Thyroid gland (tissue), 4 donors: ENCODE measurements at places on chromosomes 12 and 14.

DNA sequence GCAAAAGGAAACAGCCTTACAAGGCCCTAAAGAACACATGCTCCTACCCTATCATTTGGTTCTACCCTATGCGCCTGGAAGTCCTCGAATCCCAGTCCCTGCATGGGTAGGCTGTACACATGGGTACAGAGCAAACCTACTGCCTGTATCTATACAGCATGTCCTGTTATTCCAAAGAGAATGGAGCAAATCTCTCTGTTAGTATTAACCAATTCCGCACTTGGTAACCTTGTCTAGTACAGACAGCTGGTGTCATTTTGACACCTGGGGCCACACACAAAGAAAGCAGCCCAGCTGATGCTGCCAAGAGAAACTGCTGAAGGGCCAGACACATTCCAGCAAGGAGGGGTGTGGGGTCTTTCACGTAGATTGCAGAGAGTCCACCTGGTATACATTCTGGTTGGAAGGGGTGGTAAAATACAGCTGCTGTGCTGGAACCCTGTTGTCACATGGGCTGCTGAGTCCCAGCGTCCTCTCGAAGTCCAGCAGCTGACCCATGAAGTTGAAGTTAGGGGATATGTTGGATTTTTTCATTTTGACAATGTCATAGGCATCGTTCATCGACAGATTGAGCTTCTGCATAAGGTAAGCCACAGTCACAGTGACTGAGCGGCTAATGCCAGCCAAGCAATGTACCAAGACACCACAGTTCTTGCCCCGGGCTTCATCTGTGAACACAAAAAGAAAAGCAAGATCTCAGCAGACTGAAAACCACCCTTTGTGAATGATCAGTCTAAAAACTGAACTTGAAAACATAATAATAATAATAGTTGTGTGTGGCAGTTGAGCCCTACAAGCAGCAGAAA is 3.2 kb downstream of the DUSP6 start:
- H3K4me1 ChIP-seq, result peaks cover 36% of the 10 kb centered on the region
- peaks cover 10% of the 10 kb centered on the region for H3K36me3 ChIP-seq
- no peak overlapping the region for H3K4me3 ChIP-seq
- DNase-seq, result no peak

DNA sequence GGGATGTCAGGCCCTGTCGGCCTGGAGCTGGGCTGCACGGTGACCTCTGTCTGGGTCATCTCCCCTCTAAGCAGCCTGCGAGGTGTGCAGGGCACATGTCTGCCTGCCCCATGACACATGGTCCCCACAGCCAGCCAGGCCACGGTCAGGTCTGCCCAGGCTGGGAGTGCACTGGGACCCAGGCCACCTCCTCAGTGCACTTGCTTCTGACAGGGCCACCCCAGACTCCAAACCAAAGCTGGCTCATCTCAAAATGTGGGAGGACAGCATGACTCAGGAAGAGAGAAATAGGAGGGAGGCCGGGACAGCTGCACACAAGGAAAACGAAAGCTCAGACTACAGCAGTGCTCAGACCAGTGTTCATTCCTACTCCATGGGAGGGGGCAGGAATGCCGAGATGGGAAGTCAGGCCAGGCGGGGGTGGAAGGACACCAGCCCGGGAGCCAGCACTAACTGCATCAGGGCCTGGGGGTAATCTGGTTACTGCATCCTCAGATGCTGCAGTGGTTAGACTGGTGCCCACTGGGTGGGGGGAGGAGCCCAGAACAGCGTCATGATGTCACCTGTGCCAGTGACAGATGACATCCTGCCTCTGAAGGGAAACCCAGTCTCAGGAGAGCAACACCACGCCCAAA is 4.0 kb downstream of the P2RX2 start:
- no peak for DNase-seq
- peaks cover 4% of the 10 kb centered on the region for H3K36me3 ChIP-seq
- H3K27ac ChIP-seq, result no peak overlapping the region
- no peak overlapping the region for H3K4me3 ChIP-seq
- peaks cover 5% of the 10 kb centered on the region for H3K4me1 ChIP-seq

GRCh38 chr14:22769369-22769768 is 2.9 kb downstream of the OXA1L start:
- H3K27ac ChIP-seq, result no peak overlapping the region
- peaks cover 41% of the 10 kb centered on the region for H3K36me3 ChIP-seq
- H3K4me1 ChIP-seq, result peaks cover 14% of the 10 kb centered on the region

DNA sequence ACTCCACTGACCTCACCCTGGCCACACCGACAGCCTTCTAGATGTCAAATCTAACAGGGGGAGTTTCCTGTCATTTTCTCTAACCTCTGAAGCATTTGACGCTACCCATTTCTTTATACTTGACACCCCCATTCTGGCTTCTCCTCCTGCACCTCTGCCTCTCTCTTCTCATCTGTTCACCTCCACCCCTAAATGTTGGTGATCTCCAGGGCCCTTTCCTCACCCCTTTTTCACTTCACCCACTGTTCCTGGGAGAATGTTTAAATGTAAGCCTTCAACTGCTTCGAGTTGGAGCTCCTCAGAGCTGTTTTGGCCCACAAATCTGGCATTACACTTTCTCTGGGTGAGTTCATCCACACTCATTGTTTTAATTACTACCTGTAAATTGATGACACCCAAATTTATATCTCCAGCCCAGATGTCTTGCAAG is 452 bp upstream of the RABGGTA start:
- H3K27me3 ChIP-seq, result no peaks in the 10 kb centered on the region
- no peak overlapping the region for H3K4me3 ChIP-seq
- H3K4me1 ChIP-seq, result peaks cover 18% of the 10 kb centered on the region
- DNase-seq, result no peak

GRCh38 chr12:6459004-6459337 is 7.1 kb downstream of the TAPBPL start:
- H3K36me3 ChIP-seq, result peaks cover 61% of the 10 kb centered on the region
- DNase-seq, result no peak
- H3K27ac ChIP-seq, result no peak overlapping the region
- no peak overlapping the region for H3K4me3 ChIP-seq
- H3K4me1 ChIP-seq, result no peaks in the 10 kb centered on the region

- peak within 1 kb of the TSS; percentile 55 for H3K4me3 ChIP-seq
- peak within 1 kb of the TSS; percentile 94 for H3K27ac ChIP-seq
- peaks cover 62% of the 10 kb centered on the region for H3K4me1 ChIP-seq
- no peaks in the 10 kb centered on the region for H3K36me3 ChIP-seq
These were observed at the start of gene PLEKHH1 for GRCh38 chr14:67532998-67533753. Gene PLEKHH1, plus strand, starts transcription at chr14:67533290. Its CDS starts 8,578 bp downstream, at chr14:67541868.

DNA sequence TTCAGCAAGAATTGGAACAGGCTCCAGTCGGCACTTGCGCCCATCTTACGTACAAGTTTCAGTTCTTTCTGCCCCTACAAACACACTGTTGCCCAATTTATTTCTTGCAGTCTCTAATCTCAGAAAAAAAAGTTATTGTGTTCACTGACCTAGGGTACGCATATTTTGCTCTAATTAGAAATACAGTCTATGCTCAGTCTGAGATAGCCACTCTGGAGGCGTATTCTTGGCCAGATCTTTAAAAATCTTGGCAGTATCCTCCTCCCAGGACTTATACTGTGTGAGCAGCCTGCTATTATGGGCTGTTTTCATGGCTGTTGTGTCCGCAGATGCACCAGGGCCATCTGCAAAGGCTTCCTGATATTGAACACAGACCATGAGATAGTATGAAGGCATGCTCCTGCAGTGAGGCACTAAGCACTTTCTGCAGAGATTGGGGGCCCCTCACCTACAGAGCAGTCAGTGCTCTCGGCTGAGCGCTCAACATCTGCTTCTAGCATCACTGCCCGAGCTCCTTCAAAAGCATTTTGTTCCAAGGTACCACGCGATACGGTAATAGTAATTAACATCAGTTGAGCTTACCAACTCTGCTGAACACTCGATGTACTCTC is 57.9 kb downstream of the PPM1H start:
- DNase-seq, result no peak
- no peaks in the 10 kb centered on the region for H3K4me1 ChIP-seq
- no peaks in the 10 kb centered on the region for H3K36me3 ChIP-seq
- no peaks in the 10 kb centered on the region for H3K27me3 ChIP-seq
- no peak overlapping the region for H3K27ac ChIP-seq
- no peak overlapping the region for H3K4me3 ChIP-seq

- DNase-seq, result no peak
- peaks cover 6% of the 10 kb centered on the region for H3K4me1 ChIP-seq
- H3K4me3 ChIP-seq, result no peak overlapping the region
- H3K27me3 ChIP-seq, result no peaks in the 10 kb centered on the region
- H3K36me3 ChIP-seq, result no peaks in the 10 kb centered on the region
- no peak overlapping the region for H3K27ac ChIP-seq
These were observed 269.5 kb downstream of the FBXL14 start for GRCh38 chr12:1324910-1325309.

DNA sequence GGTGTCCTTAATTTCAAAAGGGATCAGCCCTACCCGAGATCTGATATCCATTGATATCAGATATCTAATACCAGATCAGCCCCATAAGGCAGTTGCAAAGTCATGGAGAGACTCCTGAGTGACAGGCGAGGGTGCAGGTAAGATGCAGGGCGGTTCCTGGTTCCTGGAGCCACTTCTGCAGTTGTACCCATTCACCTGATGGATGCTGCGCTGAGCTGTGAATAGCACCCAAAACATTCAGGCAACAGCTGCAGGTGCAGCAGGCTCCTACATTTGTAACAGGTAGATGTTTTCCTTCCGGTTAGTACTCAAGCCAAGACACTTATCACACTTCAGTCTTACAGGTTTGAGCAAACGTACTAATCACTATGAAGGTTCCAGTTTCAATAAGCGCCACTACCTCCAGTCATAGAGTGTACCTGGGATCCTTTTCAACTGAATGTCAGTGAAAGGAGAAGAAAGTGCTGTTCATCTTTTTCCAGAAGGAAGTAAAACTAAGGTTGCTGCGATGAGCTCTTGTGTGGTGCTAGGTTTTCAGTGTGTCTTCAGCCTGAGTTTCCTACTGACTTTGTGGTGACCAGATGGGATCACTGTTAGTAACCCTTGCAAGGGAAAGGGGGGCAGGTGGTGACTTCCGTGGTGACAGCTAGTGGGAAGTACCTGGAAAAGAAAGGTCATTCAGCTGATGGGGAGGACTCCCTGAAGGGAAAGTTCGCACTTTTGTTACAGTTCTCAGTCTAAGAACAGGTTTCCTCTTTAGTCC is 1.9 kb downstream of the ATP6V0A2 start:
- H3K27me3 ChIP-seq, result no peaks in the 10 kb centered on the region
- no peak overlapping the region for H3K4me3 ChIP-seq
- DNase-seq, result no peak
- H3K36me3 ChIP-seq, result no peaks in the 10 kb centered on the region
- no peak overlapping the region for H3K27ac ChIP-seq

DNA sequence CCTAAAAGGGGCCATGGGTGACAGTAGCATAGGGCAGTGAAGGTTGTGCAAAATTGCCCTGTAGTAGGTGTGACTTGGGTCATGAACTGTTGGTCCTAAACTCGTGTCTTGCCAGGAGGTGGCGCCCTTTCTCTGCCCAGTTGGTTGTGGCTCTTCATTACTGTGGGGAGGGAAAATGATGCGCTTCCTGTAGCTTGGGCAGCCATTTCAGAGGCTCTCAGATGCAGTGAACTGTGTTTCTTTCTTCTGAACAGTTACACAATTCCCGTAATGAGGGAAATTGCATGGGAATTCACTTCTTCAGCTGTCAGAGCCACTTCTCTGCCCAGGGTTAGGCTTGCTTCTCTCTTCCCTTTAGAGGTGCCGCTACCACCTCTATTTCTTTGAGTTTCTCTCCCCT is 148.1 kb upstream of the NRXN3 start:
- no peak overlapping the region for H3K4me3 ChIP-seq
- no peaks in the 10 kb centered on the region for H3K27me3 ChIP-seq
- no peaks in the 10 kb centered on the region for H3K36me3 ChIP-seq
- DNase-seq, result peak; percentile 62
- no peak overlapping the region for H3K27ac ChIP-seq

- H3K36me3 ChIP-seq, result no peaks in the 10 kb centered on the region
- no peak overlapping the region for H3K4me3 ChIP-seq
- DNase-seq, result no peak
These were observed 1.3 kb upstream of the ATP5MC2 start for GRCh38 chr12:53677016-53677799.

- no peaks in the 10 kb centered on the region for H3K36me3 ChIP-seq
- H3K4me3 ChIP-seq, result no peak overlapping the region
- no peak for DNase-seq
- H3K4me1 ChIP-seq, result no peaks in the 10 kb centered on the region
- no peaks in the 10 kb centered on the region for H3K27me3 ChIP-seq
- no peak overlapping the region for H3K27ac ChIP-seq
These were observed 326.1 kb downstream of the TMEM121 start for GRCh38 chr14:105852378-105853088.

DNA sequence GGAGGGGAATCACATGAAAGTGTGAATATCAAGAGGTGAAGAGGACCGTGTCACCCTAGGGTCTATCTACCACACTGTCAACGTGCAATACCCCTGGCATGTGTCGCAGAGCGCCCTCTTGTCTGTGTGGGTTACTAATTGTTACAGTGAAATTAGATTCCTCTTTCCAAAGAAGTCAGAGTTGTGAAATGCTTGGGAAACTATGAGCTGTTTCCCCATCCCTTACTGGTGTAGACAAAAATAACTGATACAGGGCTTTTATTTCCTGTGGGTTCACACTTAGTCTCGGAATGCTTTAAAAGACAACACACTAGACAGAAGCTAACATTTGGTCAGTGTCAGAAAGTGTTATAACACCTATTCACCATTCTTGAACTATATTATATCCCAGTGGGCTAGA is 597.3 kb downstream of the NRXN3 start:
- no peak overlapping the region for H3K4me3 ChIP-seq
- no peak for DNase-seq
- no peaks in the 10 kb centered on the region for H3K27me3 ChIP-seq
- H3K4me1 ChIP-seq, result no peaks in the 10 kb centered on the region
- no peaks in the 10 kb centered on the region for H3K36me3 ChIP-seq
- H3K27ac ChIP-seq, result no peak overlapping the region

DNA sequence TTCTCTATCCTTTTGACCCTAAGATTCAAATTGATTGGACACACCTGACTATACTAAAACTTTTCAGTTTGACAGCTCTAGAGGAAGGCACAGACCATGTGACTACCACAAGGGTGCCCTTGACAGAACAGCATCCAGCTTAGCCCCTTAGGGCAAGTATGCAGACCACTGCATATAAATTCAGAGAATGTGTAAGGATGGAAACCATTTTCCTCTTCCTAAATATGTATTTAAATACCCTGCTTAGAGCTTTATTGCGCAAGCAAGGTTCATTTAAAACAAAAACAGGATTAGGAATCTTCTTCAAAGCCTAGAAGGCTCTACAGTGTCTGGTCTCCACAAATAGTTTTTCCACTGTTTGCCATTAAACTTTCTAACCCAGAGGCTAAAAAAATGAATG is 202.8 kb downstream of the MED13L start:
- H3K36me3 ChIP-seq, result no peaks in the 10 kb centered on the region
- no peak overlapping the region for H3K27ac ChIP-seq
- no peaks in the 10 kb centered on the region for H3K4me1 ChIP-seq
- no peaks in the 10 kb centered on the region for H3K27me3 ChIP-seq
- no peak for DNase-seq

DNA sequence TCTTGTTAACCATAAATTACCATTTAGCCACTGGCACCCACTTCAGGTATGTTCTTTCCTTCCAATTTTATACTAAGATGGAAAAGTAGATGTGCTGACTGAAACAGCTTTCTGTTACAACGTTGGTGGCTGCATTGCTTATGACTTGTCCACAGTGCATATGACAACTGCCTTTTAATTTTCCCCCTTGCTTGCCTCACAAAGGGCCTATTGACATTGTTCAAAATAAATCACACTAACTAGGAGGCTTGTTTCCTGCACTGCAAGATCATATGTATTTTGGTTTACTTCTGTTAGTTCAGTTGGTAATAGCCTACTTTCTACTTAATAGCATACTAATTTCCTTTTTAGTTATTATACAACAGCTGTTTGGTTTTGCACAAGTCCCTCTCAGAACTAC is 55.4 kb downstream of the SCAF11 start:
- no peak for DNase-seq
- no peak overlapping the region for H3K4me3 ChIP-seq
- no peaks in the 10 kb centered on the region for H3K4me1 ChIP-seq
- H3K27me3 ChIP-seq, result no peaks in the 10 kb centered on the region
- peaks cover 3% of the 10 kb centered on the region for H3K36me3 ChIP-seq
